GOT3 (cell line): ENCODE measurements at places on chromosomes 1 and 21.

DNA sequence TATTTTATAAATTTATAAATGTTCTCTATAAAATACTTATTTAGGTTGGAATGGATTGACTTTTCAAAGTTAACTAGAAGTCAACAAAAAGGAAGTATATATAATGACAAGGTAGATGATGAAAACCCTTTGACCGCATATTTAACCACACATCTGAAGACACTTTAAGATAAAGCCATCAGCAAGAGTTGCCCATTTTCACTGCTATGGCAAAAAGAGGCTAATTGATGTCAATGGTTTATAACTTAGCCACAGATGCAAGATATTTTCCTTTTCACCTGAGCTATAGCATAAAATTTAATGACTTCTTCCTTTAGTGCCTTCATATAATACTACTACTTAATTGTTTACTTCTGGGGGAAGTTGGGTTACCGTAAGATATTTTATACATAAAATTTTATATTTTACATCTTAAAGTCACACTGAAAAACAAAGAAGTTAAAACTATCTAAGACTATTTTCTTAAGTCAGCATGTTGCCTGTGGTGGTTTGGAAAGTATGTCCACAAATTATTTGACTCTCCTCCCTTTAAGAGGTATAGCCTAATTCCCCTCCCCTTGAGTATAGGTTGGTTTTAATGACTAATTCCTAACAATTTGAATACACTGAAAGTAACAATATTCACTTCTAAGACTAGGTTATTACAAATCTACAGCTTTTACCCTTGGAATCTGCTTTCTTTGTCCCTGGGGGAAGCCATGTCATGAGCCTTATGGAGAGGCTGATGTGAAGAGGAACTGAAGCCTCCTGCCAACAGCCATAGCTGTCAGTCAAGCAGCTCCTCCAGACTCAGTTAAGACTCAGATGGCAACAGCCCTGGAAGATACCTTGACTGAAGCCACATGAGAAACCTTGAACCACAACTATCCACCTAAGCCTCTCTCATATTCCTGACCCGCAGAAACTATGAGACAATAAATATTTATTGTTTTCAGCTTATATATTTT, 40.3 kb upstream of the LRRC8B start:
- DNase-seq = no peak

- no peak for DNase-seq
Measured at GRCh38 chr1:108863984-108864383, 7.1 kb upstream of the AKNAD1 start.

DNA sequence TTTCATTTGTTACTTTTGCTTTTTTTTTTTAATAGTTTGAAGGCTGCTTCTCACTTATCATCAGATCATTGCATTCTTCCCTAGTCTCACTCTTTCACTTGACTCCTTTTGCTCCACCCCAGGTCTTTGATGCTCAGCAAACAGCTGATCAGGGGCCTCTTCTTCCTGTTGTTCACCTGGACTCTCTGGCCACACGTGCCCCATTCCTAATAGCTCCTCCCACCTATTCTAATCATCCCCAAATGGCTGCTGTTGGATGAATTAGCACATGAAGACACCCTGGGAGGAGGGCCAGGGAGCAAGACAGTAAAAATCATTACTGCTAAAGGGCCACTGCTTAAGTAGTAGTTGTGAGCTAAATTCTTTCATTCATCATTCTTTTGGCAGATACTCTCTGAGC, 119.5 kb downstream of the MAB21L3 start:
- no peak for DNase-seq

- DNase-seq = no peak
Measured at GRCh38 chr1:91450260-91450659, 45.6 kb upstream of the HFM1 start.

DNA sequence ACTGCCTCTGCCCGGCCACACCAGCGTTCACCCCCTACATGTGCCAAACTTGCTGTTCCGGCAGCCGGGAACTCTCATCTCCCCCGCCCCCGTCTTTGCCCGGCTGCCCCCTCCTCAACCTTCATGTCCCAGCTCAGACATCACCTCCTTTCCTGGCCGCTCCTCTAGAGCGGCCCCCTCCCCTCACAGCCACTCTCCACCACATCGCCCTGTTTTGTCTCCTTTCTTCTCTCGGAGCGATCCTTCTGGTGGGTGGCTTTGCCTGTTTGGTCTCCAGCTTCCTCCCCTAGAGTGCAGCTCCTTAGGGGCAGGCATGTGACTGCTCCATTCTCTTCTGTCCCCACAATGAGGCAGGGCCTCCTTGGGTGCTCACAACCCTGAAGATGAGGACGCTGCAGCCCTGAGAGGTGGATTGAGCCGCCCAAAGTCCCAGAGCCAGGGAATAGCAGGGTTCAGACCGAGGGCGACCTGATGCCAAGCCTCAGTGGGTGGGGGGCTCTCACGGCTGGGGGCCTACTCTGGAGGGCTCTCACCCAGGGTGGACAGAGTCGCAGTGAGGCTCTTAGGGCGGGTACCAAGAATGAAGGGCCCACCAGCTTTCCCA, 44.9 kb upstream of the ECE1 start:
- no peak for DNase-seq

GRCh38 chr21:46061518-46061917, 36.4 kb upstream of the COL6A2 start:
- DNase-seq = no peak

GRCh38 chr1:18597160-18598042, 33.2 kb upstream of the PAX7 start:
- DNase-seq = no peak

DNA sequence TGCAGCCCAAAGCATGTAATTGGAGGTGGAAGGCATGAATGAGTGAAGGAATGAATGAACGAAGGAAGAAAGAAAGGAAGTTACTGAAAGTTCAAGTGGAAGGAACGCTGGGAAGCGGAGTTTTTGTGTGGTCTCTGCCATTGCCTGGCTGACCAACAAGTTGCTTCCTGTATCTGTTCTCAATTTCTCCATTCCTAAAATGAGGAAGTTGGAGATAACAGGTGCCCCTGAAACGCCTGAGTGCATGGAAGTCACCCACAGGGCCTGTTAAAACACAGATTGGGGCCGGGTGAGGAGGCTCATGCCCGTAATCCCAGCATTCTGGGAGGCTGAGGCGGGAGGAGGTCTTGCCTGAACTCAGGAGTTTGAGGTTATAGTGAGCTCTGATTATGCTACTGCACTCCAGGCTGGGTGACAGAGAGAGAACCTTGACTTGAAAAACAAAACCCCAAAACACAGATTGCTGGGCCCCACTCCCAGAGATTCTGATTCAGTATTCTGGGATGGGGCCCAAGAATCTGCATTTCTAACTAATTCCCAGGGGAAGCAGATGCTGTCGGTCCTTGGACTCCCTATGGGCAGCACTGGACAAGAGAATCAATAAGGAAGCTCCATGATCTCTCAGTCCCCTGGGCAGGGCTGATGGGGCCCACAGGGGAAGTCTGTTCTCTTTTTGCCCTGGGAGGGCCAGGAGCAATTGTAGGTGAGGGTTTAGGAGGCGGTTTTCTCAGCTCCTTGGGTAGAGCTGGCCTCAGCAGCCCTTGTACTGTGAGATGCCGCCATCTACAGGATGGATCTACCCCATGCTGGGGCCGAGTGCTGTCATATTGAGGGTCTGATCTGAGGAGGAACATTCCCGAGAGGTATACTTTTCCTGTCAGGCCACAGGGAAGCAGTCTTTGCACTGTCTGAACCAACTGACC, 3.3 kb upstream of the CNR2 start:
- DNase-seq = no peak

- no peak for DNase-seq
Measured at GRCh38 chr1:9362488-9362887, 69.8 kb downstream of the SPSB1 start.

DNA sequence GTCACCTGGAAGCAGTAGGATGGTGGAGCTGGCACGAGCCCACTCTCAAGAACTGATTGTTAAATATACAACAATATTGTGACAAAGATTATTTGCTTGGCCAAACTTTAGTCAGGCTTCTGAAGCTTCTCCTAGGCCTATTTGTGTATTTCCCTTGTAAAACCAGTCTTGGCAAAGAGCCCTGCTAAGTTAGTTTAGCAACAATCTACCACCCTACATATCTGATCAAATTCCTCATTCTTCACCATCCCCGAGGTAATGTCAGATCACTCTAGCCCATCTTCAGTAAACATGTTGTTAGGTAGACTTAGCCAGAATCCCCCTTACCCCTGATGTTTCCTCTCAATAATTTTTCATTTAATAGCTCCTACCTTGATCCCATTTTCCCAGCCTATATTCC, 39.6 kb downstream of the XCL1 start:
- DNase-seq = no peak

- DNase-seq = no peak
Measured at GRCh38 chr1:164771619-164772361, 212.8 kb downstream of the PBX1 start.

- no peak for DNase-seq
Measured at GRCh38 chr21:45154511-45155508, 80.4 kb downstream of the ADARB1 start.

DNA sequence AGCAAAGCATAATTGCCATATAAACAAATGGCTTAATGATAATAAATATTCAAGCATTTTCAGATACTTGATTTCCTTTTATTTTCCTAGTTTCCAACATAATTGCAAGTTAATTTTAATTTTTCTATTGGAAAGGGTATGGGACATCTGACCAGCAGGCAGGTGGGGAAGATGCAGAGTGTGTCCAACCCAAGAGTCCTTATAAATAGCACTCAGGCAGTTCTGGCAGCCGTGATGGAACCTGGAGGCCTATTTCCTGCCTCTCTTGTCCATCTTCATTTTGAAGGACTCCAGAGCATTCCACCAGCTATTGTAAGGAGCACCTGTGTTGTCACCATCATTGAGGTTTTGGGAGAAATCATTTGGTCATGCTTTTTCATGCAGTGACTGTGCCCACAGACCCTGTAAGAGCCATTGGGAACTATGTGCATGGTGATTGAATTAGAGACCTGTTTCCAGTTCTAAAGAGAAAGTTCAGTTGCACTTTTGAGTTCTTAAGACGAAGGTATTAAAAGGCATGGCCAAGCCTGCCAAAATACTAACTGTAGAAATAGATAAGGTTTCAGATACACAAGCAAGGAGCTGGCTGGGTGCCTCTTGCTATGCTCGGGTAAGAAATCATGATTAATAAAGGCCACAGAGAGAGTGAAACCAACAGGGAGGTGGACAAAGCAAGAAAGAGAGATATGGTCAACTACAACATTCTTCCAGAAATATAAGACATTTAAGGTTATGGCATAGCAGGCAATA, 92.3 kb downstream of the SPATA46 start:
- DNase-seq = no peak

- no peak for DNase-seq
Measured at GRCh38 chr21:45391743-45392572, 13.0 kb upstream of the COL18A1 start.

DNA sequence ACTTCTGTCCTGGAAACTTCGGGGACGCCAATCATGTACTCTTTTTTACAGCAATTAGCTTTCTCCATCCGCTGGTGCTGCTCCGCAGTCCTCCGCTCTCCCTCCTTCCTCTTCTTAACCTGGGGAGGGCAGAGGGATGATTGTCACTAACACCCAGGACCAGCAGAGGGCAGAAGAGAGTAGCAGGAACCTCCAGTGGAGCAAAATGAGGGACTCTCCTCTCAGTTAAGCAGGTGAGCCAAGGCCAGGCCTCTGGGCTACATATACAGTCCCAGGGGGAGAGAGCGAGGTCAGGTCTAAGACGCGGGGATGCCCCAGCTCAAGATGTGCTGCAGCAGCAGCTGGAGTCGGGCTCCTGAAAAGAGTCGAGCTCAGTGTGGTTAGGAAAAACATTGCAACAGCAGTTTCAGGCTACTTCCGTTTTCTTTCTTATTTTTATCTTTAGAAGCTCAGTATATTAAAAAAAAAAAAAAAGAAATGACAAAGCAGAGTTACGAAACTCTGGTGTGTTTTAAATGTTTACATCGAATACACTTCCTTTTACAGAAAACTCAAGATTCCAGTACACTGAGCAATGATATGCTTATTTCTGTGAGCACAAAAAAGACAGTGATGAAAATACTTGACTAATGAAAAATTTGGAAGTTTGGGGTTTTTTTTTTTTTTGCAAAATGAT, 25.7 kb upstream of the NLRP3 start:
- peak; percentile 88 for DNase-seq

DNA sequence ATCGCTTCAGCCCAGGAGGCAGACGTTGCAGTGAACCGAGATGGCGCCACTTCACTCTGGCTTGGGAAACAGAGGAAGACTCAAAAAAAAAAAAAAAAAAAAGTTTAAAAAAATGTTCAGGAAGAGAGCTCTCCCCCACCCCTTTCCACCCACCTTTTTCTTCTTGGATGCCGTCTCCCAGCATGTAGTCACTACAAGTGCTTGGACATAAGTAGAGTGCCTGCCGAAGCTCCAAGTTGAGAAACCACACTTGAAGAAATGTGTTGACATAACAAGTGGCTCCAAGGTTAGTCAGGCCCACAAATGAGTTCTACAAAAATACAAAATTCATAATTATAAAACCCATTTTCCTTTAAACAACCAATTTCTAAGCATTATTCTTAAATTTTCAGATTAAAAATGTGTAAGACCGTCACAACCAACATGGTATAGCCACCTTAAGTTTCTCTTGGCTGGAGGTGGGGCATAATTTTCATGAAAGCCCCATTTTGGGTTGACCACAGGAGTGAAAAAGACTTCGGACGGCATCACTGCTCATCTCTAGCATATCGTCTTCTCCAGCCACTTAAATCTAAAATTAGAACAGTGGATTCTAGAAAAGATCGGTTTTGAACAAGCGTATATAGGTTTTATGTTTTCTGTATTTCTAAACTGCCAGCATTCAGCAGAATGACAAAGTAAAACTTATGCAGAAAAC, 26.4 kb downstream of the USP48 start:
- DNase-seq = no peak

GRCh38 chr1:92711473-92712165, 73.3 kb downstream of the EVI5 start:
- DNase-seq = no peak

DNA sequence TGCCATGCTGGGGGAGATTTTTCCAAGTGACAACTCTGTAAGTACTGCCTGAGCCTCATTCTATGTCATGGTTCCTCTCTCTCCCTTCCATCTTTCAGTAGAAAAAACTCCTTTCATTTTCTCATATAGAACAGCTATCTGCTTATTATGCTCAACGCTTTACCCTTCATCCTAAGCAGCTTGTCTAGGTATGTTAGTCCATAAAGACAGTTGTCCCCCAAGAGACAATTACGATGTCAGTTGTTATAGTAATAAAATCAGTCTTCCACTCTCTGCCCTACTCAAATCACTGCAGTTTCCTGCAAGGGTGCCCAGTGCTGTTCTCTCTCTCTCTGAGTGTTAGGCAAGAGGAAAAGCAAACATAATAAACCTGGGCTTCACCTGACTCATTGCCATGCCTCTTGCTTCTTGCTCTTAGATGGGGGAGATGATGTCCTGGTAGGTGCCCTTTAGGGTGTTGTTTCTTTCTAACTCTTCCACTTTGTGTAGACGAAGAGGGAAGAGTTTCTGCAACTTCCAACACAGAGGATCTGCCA, 59.4 kb downstream of the PAPPA2 start:
- DNase-seq = no peak
